HuH-7 (cell line): ENCODE measurements at places on chromosomes 1 and 21.

- peak; percentile 54 for DNase-seq
These were observed 18.9 kb upstream of the ZNF683 start for GRCh38 chr1:26391450-26391849.

DNA sequence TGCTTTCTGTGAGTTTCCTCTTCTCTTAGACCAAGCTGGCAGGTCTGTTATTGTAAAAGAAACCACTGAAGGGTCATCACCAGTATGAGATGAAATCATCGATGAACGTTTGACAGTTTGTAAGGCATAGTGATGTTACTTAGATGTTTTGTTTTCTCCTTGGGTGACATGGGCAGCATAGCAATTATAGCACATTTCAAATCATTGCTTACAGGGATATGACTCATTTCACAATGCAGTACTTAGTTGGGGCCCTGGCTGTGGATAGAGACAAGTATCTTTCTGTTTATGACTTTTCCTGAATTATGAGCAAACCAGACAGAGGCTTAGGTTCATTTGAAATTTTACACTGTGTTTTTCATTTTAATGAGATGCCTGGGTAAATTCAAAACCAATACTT lies 313.0 kb downstream of the RWDD3 start:
- no peak for DNase-seq

- DNase-seq: no peak
These were observed 2.2 kb downstream of the GADD45A start for GRCh38 chr1:67687198-67687545.

DNA sequence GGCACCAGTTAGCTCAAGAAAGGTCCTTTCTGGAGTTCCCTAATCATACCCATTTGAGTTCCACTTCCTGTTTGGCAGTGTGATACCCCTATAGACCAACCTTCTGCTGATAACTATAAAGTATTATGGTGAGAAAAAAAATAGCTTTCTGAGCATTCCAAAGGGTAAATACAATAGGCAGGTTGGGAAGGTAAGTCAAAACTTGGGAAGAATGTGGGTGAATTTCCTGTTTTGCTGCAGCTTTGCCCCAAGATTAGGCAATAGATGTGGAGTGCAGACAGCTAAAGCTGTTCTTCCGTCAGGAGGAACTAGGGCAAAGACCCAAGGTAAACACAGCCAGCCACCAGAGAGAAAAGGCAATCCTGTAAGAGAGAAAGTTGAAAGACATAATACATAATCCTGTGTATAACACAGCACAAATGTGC lies 49.9 kb upstream of the GUCA2A start:
- peak; percentile 60 for DNase-seq

DNA sequence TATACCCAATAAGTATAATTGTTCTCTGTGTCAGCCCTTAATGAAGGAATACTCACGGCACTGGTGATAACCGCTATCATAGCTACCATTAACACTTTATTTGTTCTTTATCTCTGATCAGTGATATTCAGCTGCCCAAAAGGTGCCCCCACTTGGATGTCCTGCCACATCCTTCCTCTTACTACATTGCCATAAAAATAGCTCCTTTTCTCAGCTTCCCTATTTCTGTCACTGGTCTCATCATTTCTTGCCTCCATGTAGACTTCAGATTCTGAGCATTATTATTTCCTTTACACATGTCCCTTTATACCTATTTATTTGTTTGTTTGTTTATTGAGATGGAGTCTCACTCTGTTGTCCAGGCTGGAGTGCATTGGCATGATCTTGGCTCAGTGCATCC lies 2.7 kb upstream of the RAB29 start:
- DNase-seq: no peak

GRCh38 chr1:245160288-245160687 lies 5.5 kb downstream of the KIF26B start:
- no peak for DNase-seq

- no peak for DNase-seq
These were observed 35.4 kb upstream of the DSCAM start for GRCh38 chr21:40882192-40882915.

GRCh38 chr1:26288311-26288941 lies 8.5 kb downstream of the SH3BGRL3 start:
- DNase-seq: no peak

- no peak for DNase-seq
These were observed 34.0 kb upstream of the CRNN start for GRCh38 chr1:152448095-152448494.

- no peak for DNase-seq
These were observed 29.0 kb upstream of the SARS1 start for GRCh38 chr1:109184687-109185086.

DNA sequence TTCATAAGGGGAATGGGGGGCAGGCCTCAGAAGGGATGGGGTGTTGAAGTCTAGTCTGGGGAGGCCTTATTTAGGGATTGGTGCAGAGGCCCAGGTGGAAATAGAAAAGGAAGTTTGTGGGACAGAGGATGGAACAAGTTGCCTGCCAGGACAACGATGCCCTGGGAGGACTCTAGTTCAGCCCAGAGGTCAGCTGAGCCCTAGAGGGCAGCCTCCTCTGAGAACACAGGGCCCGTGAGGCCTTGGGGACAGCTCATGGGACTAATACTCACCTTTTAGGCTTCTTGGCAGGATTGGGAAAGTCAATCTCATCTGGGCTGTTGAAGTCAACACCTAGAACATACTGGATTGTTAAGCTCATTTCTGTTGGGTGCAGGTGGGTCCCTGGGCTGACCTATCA lies 43.0 kb downstream of the LHX4 start:
- DNase-seq: no peak

DNA sequence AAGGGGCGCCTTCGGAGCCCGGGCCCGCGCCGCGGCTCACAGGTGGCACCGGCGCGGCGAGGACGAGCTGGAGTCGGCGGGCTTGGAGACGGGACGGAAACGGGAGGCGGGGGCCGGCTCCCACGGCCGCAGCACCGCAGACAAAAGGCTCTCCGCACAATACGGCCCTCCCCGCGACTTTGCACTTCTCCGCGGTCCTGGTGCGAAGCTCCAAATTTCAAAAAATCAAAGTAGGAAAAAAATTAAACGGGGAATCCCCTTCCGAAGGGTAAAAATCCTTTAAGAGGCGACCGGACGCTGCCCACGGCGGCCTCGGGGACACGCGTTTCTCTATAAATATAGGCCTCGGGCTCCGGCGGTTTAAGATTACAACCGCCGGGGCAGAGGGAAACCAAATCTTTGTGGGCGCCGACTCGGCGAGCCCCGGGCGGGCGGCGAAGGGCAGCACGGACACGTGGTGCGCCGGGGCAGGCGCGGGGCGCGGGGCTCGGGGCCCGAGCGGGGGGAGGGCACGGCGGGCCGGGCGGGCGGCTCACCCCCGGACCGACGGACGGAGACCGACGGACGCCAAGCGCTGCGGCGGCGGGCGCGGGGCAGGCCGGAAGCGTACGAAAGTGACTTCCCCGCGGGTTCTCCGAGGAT lies 453 bp downstream of the PABPC4 start:
- DNase-seq: no peak

DNA sequence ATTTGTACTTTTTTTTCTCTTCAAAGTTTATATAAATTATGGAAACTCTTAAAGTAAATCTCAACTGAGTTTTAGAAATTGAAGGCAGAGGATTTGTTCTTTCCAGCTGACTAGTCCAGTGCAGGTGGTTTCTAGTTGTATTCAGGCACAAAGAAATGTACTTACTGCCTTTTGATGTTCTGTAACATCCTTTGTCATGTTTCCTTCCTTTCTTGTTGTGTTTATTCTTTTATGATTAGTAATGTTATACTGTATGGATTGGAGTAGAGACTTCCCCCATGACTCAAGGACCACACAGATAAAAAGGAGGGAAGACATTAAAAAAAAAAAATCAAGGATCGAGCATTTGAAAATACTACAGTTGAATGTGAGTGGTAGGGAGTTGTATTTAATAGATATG lies 8.0 kb downstream of the HIPK1 start:
- no peak for DNase-seq

DNA sequence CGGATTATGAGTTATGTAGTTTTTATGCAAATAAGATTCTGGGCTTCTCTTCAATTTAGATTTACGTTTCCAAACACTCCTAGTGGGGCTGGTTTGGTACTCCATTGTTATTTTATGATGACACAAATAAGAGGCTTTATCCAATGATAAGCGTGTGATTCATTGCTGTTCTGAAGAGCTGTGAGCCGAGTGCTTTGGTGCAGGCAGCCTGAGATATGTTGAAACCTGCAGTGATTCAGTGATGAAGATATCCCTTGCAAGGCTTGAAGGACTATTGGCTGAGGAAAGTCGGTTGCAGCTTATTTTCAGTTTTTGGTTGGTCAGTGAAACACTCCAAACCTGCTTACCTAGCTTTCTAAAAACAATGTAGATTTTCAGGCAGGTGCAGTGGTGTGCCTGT lies 112.2 kb downstream of the RYR2 start:
- DNase-seq: no peak
